ENCODE measurements at places on chromosomes 1 and 21.
A peak's percentile ranks its signal among the peaks of the same experiment; 100 is the strongest.

GRCh38 chr1:195789321-195789720 lies 818.9 kb downstream of the KCNT2 start:
- no peak for DNase-seq

- no peak for DNase-seq
These were observed 27.1 kb upstream of the ZNF669 start for GRCh38 chr1:247131236-247131635.

DNA sequence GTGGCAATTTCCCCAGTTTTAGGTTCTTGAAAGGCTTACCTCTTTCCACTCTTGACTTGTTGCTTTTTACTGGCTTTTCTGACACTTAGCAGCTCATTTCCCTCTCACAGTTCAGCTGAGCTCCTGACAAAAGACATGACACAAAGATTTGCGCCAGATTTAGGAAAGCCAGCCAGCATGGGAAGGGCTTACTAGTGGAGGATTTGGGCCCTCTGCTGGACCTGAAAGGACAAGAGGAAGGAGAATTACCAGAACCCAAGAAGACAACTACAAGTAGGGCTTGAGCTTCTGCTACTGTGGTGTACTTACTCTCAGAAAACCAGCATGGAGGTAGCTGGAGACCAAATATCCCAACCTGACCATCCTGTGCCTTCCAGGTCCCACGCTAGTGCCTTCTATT lies 784.5 kb downstream of the BRINP3 start:
- DNase-seq: no peak

DNA sequence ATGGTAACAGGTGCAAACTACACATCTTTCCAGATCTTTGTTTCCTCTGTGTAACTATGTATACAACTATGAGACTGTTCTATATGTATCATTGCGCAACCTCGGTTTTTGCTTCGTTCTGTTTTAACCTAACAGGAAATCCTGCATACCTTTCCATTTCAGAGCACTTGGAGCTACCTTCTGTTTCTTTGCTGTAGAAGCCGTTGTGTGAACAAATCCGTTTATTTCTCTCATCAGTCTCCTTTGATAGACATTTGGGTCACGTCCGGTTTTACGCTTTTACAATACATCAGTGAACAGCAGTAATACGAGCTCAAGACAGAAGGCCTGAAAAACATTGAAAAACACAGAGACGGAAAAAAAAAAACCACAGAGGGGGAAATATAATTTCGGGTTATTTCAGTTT lies 10.5 kb downstream of the ATP5IF1 start:
- DNase-seq: no peak

- DNase-seq: no peak
These were observed 13.5 kb upstream of the CR2 start for GRCh38 chr1:207440626-207441025.

- DNase-seq: no peak
These were observed 7.3 kb downstream of the CD244 start for GRCh38 chr1:160855181-160855981.

DNA sequence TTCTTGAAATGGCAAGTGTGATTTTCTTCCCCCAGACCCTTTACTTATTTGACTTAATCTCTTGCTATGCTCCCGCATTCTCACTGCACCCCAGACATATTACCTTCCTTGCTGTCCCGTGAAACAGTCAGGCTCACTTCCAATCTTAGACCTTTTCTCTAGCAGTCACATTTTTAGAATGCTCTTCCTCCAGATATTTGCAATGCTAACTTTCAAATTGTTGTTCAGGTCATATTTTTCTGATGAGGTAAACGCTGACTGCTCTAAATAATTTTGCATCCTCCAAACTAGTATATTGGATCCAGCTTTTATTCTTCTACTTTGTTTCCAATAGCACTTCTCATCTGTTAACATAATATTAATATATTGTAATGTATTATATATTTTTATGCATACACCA lies 648.2 kb upstream of the NEGR1 start:
- DNase-seq: no peak

DNA sequence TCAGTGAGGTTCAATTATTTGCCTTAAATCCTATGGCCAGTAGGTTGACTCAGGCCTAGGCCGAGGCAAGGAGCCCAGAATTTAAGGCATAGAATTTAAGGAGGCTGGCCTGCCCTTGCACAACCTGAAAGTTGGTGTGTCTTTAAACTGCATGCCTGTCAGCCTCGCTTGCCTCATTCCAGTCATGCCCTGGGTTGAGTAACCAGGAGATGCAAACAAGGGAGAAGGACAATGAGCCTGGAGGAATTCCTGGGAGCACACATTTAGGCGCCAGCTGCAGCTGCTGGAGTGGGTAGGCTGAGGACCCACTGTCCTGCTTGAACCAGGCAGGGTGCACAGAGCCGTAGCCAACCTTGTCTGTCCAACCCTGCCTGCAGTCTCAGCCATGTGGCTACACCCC lies 11.7 kb downstream of the CD2 start:
- DNase-seq: peak; percentile 5

DNA sequence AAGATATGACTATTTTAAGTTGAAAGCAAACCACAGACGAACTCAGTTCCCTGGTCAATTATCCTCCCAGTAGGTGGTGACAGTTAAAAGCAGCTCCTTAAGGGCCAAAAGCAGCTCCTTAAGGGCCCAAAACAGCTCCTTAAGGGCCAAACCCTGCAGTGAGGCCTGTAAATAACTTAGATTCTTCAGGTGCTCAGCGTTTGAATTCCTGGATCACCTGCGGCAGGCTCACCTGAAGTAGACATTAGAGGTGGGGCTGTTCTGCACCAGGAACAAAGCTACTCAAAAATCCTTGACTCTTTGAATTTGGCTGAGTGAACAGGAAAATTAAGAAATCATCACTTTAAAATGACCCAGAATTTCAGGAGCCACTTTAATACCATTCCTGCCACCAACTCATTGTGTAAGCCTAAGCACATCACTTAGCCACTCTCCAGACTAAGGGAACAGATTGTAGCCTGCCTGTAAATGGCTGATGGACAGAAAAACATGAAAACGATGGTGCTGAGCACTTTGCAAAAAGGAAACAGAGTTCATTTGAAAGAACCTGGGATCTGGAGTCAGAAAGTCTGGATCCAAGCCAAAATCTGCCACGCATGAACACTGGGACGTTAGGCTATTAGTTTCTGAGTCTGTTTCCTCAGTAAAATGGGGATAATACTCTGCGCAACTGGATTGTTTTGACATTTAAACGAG lies 126.9 kb downstream of the LRIG2 start:
- DNase-seq: no peak

- DNase-seq: no peak
These were observed 3.8 kb upstream of the ZNF692 start for GRCh38 chr1:248862695-248862997.

DNA sequence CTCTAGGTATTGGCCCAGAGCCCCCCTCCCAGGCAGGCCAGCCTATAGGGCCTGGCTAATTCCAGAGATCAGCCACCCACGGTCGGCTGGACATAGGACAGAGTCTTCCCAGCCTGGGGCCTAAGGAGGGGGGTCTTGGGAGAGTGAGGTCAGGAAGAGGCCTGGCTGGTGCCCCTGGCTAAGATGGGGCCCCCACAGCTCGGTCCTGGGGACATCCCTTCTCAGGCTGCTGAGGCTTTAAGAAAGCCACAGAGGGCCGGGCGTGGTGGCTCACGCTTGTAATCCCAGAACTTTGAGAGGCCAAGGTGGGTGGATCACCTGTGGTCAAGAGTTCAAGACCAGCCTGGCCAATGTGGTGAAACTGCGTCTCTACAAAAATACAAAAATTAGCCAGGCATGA lies 2.5 kb downstream of the C1orf167 start:
- no peak for DNase-seq

GRCh38 chr1:208778417-208778816 lies 534.2 kb upstream of the PLXNA2 start:
- no peak for DNase-seq

GRCh38 chr21:25887166-25887565 lies 152.4 kb downstream of the GABPA start:
- DNase-seq: no peak

GRCh38 chr21:45417256-45417950 lies 12.4 kb downstream of the COL18A1 start:
- no peak for DNase-seq

Data from AG04449 (cell line).